AG09319 (cell line): ENCODE measurements at places on chromosomes 4 and X.

DNA sequence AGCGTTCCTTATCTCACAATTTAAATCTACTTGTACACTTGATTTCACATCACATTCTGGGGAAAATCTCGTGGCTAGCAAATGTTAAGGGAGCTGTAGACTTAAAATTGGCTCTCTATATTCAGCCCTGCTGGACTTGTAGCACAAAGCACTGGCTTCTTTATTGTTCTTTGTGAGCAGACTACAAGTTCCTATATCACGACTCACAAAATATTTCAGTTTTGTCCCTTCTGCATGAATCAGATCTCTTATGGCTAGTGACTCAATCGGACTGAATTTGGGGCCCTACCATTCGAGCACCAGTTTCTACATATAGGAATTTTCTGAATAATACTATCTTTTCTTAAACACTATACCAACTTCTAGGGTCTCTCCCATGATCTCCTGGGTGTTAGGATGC lies 390.1 kb downstream of the ADAM29 start:
- no peak for DNase-seq

- no peak for DNase-seq
Measured at GRCh38 chrX:155889328-155889727, 8.2 kb downstream of the VAMP7 start.

DNA sequence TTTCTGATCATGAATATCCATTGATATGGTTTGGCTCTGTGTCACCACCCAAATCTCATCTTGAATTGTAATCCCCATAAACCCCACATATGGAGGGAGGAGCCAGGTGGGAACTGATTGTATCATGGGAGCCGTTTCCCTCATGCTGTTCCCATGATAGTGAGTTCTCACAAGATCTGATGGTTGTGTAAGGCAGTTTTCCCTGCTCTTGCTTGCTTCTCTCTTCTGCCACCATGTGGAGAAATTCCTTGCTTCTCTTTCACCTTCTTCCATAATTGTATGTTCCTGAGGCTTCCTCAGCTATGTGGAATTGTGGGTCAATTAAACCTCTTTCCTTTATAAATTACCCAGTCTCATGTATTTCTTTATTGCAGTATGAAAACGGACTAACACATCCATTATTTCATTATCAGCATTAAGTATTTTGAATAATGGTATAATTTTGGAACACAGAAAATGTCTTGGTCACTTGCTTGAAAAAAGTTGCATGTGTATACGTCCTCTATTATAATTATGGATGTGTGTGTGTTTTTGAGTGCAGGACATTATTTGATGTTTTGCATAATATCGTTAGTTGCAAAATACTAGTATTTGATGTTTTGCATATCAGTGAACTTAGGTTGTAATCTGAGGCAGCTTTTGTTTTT lies 334.6 kb downstream of the PCDH10 start:
- no peak for DNase-seq

DNA sequence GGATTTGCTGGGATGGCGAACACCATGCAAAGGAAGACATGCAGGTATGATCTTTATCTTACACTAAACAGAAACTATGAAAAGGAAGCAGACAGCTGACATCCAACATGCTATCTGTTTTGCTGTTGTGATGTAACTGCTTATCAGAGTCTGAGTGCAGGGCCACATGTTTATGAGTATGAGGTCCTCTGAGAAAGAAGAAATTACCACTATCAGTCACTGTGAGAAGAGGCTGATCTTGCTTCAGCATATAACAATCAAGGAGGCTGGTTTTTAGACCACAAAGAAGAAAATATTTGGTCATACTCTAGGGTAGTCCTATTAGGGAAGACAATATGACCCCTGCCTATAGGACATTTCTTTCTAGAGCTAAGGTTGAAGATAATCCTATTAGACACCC lies 18.5 kb downstream of the CLGN start:
- no peak for DNase-seq

DNA sequence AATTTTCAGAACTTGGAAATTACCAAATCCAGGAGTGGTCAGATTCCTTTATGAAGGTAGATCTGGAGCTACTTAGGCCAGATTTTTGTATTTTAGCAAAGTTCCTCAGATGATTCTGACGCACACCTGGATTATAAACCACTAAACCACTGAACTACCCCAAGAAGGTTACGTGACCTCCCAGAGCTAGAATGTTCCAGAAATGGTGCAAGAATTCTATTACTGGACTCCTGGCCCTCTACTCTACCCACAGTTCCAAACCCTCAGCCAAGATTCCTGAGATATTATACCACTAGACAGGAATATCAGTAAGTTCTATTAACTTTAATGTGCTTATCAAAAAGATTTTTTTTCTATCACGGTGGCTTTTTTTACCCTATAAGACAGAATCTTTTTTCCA lies 67.1 kb downstream of the ABCG2 start:
- DNase-seq: no peak

DNA sequence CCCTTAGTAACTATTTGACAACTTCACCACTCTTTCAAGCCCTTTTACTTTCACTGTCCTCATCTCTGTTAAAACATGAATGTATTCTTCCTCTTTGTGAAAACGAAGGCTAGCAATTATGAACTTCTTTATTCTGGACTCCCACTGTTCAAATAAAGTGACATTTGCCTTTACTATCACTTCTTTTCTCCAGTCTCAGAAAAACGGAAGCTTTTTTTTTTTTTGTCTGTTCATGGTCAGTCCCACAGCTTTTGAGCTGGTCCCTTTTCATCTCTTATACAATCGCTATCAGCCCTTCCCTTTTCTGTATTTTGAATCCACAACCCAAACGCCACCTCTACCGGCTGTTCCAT lies 327.7 kb downstream of the DKK2 start:
- no peak for DNase-seq

DNA sequence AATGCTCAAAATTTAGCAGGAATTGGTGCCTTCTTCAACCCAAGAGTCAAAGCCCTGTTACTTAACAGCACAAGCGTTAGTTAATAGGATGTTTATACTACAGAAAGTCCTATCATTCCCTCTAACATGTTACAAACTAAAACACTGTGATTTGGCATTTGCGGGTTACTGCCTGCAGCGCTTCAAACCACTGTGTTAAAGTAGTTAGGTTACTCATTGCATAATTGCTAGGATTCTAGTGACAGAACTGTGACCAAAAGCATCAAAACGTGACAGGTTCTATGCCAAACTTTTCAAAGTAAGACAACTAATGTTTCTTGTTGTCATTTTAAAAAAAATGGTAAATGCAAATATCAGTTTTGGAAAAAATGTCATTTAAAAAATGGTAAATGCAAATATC lies 442.8 kb upstream of the ZFP42 start:
- DNase-seq: no peak

DNA sequence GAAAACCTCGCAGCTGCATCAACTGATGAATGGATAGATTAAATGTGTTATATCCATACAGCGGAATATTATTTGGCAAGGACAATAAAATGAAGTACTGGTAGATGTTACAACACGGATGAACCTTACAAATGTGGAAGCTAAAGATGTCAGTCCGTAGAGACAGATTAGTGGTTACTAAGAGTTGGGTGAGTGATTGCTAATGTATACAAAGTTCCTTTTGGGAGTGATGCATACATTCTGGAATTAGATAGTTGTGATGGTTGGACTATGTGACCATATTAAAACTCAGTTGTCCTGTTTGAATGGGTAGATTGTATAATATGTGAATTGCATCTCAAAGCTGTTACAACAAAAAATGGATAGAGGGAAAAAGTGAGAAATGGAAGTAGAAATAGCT lies 2.8 kb downstream of the FIP1L1 start:
- no peak for DNase-seq

GRCh38 chr4:110452546-110452945 lies 23.4 kb upstream of the ENPEP start:
- no peak for DNase-seq

DNA sequence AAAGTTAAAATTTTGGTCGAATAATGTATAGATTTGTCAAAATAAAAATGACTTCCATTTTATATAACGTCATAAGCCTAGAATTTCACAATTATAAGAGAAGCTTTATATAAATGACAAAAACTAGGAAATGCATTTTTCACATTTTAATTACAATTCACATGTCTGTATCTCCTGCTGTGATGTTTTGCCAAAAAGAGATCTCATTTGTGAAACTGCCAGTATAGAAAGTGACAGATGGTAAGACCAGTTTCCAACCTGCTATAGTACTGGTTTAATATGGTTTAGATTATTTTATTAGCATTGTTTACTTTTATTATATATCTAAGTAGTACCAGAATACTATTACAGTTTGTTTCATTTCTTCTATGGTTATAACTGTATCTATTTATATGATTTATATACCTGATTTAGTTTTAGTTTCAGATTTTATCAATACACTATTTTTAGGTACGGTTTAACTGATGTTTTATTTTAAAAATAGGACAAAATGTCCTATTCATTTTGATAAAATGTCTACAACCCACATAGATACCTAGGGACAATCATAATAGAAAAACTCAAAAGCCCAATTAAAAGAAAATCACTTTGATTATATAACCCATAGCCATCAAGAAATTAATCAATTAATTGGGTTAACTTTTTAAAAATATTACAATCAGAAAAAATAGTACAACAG lies 5.4 kb upstream of the CCSER1 start:
- DNase-seq: no peak

- no peak for DNase-seq
Measured at GRCh38 chr4:16129336-16129735, 45.5 kb upstream of the PROM1 start.

GRCh38 chrX:129650183-129650689 lies 4.5 kb downstream of the APLN start:
- DNase-seq: no peak

- no peak for DNase-seq
Measured at GRCh38 chr4:7801001-7801400, 138.7 kb downstream of the AFAP1 start.

GRCh38 chrX:97517763-97518162 lies 634.1 kb downstream of the RPA4 start:
- no peak for DNase-seq

DNA sequence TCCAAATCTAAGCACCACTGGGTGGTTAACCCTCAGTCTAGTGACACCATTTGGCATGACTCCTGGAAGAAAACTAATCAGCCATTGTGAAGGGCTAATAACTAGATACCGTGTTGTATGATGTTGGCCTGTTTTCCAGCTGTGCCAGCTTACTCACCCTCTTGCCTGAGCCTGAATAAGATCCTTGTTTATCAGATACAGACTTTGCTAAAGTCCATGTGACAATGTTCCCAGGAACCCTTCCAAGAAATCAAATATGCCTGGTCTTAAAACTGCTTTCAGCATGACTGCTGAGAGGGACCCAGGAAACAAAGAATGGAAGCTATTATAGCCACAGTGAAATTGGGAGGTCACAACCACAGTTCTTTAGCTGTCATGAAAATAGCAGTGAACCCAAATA lies 640.8 kb upstream of the INTU start:
- DNase-seq: peak; percentile 49

DNA sequence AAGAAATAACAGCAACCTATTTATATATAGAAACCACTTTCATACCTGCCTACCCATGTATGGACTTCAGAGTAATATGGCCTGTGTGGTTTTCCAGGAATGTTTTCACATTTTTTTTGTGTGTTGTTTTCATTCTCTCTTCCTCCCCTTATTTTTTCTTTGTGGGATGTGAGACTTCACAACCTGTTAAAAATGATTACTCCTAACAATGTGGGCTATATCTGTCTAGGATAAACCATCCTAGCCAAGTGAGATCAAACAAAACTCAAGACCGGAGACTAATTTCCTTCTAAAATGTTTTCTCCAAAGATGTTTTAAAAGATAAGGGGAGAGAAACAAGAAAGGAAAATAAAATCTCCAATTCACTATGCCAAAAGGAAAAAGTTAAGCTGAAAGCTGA lies 106.1 kb upstream of the DIPK2B start:
- no peak for DNase-seq

DNA sequence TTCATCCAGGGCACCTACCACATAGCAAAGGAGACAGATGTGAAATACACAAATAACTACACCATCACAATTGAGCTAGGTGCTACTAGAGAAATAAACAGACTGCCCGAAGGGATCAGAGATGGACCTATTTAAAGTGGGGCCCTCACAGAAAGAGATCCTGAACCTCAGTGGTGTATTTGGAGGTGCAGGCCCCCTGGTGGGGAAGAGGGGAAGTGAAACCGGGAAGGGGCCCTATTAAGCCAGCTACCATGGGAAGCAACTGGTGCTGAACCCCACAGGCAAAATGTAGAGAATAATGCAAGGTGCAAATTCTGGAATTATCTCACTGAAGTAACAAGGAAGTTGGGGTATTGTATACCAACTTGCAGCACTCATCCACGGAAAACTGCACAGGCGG lies 78.6 kb upstream of the FAM9A start:
- DNase-seq: no peak

GRCh38 chr4:171532968-171533367 lies 280.2 kb upstream of the GALNTL6 start:
- no peak for DNase-seq

GRCh38 chr4:102399021-102399420 lies 53.7 kb upstream of the SLC39A8 start:
- no peak for DNase-seq

DNA sequence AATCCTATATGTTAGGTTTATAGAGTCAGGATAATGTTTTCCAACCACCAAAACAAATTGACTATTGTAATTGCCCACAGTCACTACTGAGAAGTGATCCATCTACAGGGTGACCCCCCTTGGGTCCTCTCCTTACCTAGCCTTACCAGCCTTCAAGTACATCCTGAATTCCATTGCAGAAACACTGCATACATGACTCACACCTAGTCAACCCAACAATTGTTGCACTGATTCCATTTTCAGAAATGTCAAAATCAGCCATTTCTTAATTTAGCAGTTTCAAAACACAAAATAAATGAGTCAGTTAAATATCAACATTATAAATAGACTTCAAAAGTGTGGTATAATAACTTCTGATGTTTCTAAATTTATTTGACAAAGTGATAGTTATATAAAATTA lies 106.3 kb upstream of the TNIP3 start:
- DNase-seq: no peak

DNA sequence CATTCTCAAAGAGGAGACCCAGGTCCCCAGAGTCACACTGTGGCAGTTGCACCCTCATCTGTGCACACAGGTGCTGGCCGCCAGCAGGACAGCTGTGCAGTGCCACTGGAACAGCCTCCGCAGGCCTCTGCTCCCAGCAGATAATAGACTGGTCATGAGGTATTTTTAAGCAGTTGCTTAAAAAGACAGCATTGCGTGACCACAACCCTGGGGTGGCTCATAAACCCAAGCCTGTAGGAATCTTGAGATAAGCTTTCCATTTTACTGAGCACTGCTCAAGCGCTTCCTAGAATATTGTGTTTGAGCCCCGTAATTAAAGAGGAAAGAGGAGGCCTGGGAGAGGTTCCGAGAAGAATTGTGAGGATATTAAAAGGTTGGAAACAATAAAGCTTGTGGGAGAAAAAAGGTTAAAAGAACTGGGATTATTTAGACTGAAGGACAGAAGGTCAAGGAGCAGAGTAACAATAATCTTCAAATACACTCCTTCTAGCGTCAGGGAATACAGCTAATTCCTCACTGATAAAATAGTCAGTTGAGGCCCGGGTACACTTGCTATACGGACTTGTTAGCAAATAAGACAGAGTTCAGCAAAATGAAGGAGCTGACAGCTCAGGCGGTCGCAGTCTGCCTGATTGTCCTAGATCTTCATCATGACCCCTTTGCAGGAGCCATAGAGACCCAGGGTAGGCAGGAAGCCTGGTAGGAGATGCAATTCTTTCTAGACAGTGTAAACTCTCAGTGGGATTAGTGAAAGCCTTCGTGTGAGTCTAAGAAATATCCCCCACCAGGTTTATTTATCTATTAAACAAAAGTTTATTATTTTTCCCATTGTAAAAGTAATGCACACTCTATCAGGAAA lies 86.2 kb upstream of the KIT start:
- DNase-seq: no peak
